ENCODE measurements at places on chromosomes 5 and 9. TPM values are rescaled to one million over a fixed set of nuclear protein-coding genes. Genes with fewer than 3 reads are reported as not detected.

The ANKRD20A1 gene
- total RNA-seq, result 2.6 TPM

The LIX1 gene
- total RNA-seq, result not detected

The PCDHB2 gene
- total RNA-seq, result not detected

The ENHO gene
- not detected for total RNA-seq

The IGIP gene
- 5.0 TPM for total RNA-seq

- no peak overlapping the region for H3K4me3 ChIP-seq
- H3K4me1 ChIP-seq, result no peaks in the 10 kb centered on the region
- H3K36me3 ChIP-seq, result no peaks in the 10 kb centered on the region
- peaks cover 9% of the 10 kb centered on the region for H3K27me3 ChIP-seq
Observed at GRCh38 chr5:107665036-107665570, 5.6 kb downstream of the EFNA5 start.

DNA sequence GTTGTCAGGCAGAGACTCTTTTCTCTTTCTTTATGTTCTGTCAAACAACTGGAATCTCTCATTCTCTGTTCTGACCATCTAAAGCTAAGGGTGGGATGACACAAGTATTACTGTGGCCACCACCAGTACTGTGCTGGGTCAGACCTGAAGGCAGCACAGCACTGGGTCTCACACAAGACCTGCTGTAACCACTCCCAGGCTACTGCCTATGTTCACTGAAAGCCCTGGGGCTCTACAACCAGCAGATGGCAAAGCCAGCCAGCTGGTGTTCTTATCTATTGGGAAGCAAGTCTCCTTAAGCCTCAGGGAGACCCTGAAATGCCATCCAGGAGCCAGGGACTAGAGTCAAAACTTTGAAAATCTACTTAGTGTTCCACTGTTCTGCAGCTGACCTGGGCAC, 189.5 kb downstream of the SLCO4C1 start:
- H3K4me1 ChIP-seq, result no peaks in the 10 kb centered on the region
- no peak overlapping the region for H3K4me3 ChIP-seq

DNA sequence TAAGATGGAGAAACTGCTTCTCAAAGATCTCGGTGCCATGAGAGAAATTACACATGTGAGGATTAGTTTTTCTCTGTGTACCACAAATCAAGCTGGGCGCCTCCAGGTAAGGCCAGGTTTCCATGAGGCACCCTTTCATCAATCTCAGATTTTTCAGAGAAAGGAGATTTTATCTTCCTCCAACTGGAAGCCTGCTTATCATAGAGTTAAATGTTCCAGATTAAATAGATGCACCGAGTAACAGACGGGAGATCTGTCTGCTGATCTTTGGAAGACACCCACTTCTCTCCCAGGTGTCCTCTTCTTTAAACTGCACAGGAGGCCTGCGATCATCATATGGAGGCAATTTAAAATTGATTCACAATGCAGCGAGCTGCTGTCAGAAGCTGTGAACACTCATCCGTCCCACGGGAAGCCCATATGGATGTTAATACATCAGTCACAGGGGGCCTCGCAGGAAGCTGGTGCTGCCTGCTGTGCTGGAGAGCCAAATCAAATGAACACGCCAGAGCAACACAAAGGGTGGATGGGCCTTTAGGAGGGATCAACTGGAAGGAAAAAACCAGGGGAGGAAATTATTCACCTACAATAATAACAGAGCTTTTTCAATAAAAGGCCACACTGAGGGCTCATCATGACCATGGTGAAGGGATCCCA, 93.3 kb downstream of the TLE1 start:
- H3K36me3 ChIP-seq, result no peaks in the 10 kb centered on the region
- H3K27me3 ChIP-seq, result no peaks in the 10 kb centered on the region
- no peak overlapping the region for H3K27ac ChIP-seq
- no peak for DNase-seq
- H3K4me3 ChIP-seq, result no peak overlapping the region
